ENCODE measurements at places on chromosomes 2 and 18.

GRCh38 chr2:73290049-73290839 is 3.1 kb downstream of the EGR4 start:
- no peak for DNase-seq

- no peak for DNase-seq
These were observed 479.1 kb upstream of the FANCL start for GRCh38 chr2:58720033-58720769.

- DNase-seq, result no peak
These were observed 369.7 kb downstream of the RAD51AP2 start for GRCh38 chr2:17148407-17149145.

GRCh38 chr2:98269274-98269673 is 77.0 kb upstream of the CNGA3 start:
- no peak for DNase-seq

DNA sequence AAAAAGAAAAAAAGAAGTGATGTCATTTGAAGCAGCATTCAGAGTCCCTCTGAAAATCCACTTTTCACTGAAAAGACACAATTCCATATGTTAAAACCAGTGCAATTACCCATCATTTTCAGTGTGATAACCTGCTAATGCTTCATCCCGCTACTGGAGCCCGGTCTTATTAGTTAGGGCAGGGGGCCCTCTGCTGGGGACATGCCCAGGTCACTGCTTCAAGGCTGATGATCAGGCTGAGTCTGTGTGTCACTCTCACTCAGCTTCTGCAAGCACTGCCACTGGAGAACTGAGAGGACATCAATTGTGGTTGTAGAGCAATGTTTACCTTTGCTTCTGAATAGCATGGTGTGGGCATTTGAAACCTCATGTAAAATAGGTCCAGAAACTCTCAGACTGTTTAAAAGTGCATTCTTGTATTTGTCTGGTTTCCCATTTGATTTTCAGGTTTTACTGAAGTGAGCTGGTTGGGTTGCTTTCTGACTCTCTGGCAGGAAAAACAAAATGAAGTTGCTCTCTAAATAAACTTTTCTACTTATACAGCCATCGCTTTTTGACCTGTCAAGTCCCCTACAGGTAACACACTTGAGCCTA is 49.2 kb upstream of the NXPH2 start:
- no peak for DNase-seq

GRCh38 chr2:30636311-30636710 is 170.9 kb downstream of the CAPN13 start:
- DNase-seq, result no peak

- DNase-seq, result no peak
These were observed 3.1 kb downstream of the EFR3B start for GRCh38 chr2:25044990-25045389.

DNA sequence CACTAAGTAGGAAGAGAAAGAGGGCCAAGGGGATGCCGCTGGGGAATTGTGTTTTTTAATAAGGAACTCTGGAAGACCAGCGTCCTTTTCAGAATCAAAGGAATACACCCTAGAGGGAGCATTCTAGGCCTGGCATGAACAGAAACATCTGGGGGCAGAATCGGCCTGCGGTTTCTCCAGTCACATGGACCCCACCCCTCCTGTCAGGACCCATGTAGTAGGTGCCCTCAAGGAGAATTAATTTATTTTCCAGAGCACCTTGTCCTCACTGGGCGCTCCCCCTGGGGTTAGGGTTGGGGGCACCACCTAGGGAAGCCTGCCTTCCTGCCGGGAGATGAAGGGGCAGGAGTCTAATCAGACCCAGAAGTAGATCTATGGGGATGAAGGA is 44.2 kb downstream of the TMEM37 start:
- no peak for DNase-seq

DNA sequence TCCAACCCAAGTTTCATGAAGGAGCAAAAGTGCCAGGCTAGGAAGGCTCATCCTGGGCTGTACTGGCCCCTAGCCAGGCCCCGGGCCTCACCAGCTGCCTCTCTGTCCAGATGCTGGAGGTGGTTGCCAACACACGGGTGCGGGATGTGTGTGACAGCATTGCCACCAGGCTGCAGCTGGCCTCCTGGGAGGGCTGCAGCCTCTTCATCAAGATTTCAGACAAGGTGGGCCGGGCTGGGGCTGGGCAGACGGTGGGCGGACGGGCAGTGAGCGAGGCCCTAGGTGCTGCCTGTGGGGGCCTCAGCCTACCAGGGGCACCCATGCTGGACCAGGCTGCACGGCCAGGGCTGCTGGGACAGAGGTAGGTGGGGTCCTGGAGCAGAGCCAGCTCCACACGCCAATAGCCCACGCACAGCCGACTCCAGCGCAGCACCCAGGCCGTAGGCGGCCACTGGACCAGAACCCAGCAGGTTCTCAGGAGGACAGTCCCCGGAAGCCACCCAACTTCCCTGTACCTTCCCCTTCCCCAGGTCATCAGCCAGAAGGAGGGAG is 11.8 kb upstream of the GPR17 start:
- no peak for DNase-seq

- no peak for DNase-seq
These were observed 165.9 kb upstream of the RND3 start for GRCh38 chr2:150653351-150653750.

Measured in stimulated activated CD8-positive, alpha-beta memory T cell treated with anti-CD3 and anti-CD28 coated beads, Interleukin-15, amount 100 ng/mL, for 24 hours (primary cell).